Inflammatory macrophage treated with lipopolysaccharide for 4 hours (primary cell): ENCODE measurements at places on chromosomes 5 and 9.
A peak's percentile ranks its signal among the peaks of the same experiment; 100 is the strongest.

DNA sequence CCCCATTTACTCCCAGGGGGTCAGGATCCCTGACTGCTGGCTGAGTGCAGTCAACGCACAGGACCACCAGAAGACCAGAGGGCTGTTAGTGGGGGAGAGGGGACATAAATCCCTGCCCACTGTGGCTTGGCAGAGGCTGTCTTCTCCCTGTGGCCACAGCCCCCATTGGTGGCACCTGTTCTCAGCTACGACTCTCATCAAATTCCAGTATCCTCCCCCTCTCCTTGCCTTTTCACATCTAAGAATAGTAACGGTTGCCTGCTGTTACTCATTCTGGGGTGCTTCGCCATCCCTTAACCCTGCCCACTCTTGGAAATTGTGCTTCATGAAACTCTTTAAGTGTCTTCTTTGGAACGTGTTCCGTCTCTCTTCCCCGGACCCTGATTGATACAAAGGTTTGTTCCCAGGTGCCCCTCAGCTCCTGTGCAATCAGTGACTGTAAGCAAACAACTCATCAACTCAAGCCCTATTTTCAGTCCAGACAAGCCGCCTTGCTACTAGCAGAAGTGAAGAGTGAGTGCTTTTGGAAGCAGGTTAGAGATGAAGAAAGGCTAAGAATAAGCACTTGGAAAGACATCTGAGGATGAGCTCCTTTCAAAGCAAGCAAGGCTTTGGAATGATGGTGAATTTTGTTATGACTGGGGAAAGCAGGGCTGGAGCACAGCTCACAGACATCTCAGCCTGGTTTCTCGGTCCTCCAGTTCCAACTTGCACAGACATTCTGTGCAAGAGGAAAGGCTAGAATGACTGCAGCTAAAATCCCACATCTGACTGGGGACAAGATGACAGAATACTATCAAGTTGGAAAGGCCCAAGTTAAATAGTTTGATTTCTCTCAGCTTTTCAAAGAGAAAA is 22.9 kb upstream of the DENND1A start:
- DNase-seq: no peak

DNA sequence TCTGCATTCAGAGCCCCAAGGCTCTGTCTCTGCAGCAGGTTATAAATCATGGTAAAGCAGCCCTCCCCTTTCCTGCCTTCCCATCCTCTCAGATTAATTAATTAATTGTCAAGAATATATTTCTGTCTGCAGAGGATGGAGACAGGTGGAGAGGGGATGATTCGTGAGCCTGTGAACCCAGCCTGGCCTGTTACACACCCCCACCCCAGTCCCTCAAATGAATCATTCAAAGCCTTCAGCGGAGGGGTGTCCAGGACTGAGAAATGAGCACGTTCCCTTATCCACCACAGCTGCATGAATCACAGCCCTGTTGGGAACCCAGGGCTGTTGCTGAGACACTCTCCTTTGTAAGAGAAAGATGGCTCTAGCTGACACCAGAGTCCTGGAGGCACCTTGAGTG is 56.0 kb downstream of the NIPAL4 start:
- DNase-seq: no peak

- no peak for DNase-seq
Observed at GRCh38 chr9:124475868-124476690, 25.8 kb downstream of the ADGRD2 start.

- DNase-seq: peak; percentile 30
Observed at GRCh38 chr5:81315336-81315735, 13.9 kb downstream of the ZCCHC9 start.

DNA sequence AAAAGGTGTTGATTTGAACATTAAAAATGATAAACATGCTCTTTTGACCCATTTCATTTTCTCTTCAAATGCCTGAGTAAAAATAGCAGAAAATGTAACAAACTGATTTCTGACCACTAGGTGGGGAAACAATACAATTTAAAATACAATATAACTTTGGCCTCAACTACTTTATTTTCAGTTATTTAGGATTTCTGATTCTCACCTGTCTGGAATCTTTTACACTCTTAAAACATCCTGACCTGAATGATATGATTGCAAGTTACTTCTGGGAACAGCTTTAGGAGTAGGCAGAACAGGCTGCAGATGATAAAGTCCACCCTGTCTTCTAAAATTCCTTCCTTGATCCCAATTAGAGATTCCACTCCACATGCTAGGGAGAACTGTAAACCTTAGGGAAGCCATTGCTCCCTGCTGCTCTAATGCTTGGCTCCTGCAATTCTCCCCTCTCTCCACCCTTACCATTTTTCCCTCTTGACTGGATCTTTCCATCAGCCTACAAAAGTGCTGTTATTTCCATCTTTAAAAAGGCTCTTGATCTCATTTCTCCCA is 70.3 kb downstream of the FYB1 start:
- DNase-seq: no peak
